ENCODE measurements at places on chromosomes 12 and 14.

DNA sequence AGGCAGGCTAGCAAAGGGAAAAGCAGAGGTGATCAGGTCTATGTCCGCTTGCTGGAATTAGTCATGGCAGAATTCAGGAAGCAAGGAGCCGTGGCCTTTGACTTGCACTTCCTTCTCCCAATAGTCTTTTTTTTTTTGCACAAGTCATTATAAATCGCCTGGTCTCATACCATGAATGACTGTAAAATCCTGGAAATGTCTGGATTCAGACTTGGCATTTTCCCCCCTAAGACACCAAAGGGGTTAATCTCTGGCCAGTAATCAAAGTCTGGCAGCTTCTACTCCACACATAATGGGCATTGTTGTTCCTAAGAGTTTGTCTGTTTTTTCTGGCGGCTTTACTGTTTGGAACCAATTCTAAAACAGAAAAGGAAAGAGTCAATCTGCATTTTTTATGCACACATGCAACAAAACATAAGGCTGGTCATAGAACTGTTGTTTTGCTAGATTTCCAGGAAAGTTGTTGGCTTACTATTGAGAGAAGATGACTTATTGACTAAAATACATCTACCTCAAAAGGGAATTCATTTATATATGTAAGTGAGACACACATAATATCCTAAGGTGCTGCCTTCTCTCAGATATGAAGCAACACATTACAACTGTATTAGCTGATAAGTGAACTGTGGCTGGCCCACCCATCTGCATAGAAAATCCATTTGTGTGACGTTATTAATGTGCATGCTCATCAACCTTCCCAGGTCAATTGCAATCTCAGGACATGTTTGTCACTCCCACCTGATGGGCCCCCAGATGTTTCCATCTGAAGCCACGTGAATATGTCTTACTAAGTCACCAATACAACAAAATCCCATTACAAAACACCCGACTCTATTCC is 157.3 kb downstream of the BTG1 start:
- no peak for DNase-seq

DNA sequence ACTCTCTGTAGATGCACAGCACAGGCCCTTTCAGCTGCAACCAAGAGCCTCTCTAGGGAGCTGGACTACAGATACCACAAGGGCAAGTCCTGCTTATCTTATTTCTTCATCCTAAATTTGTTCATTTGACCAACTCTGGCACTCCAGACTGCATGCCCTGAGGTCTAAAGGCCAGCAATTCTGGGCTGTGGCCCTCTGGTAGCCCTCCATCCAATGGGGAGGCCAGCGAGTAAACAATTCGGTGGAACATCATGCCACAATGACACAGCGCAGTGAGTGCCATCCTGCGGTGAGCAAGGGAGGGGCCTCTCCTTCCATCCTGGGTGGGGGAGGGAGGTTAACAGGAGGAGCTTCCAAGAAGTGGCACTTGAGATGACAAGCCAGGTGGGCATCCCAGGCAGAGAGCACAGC is 652 bp upstream of the SELPLG start:
- no peak for DNase-seq

DNA sequence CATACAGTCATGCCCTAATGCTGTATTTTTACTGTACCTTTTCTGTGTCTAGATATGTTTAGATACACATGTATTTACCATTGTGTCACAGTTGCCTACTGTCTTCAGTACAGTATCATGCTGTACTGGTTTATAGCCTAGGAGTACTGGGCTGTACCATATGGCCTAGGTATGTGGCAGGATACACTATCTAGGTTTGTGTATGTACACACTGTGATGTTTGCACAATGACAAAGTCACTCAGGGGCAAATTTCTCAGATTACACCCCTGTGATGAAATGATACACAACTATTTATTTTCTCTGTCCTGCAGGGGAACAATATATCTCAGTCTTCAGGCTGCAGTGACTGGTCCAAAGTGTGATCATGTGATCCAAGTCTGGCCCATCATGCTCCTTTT is 1076.1 kb downstream of the VRK1 start:
- DNase-seq = no peak

GRCh38 chr12:116954710-116955381 is 44.1 kb downstream of the FBXW8 start:
- no peak for DNase-seq

DNA sequence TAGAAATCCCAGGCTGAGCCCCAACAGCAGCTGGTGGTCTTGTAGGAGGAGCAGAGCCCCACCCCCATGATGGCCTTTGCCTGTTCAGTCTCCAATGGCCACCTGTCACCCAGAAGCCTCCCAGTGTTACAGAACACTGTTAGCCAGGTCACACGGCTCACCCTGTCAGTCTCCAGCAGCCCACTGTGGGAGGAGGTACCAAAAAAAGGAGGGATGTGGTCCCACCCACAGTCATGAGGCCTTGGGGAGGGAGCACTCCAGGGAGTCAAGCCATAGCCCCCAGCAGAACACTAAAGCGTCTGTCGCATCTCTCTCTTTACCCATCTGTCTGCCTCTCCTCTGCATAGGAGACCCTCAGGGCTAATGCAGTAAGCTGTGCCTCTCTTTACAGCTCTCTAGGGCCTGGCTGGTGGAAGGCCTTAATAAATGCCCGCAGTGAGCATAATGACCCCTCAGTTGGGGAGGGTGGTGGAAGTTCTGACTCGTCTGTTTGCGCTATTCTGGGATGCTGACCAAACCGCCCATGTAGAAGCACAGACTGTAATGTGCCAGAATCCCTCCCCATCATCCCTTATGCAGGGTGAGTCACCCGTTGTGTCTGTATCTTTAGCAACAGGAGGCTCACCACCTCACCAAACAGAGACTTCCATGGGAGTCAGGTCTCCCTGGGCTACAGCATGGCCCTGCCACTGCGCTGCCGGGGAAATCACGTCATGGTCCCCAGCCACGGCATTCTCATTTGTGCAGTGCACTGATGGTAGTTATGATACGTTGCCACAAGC is 14.6 kb downstream of the C14orf132 start:
- DNase-seq = no peak

- DNase-seq = no peak
Measured at GRCh38 chr12:79255288-79255687, 390.7 kb downstream of the SYT1 start.

DNA sequence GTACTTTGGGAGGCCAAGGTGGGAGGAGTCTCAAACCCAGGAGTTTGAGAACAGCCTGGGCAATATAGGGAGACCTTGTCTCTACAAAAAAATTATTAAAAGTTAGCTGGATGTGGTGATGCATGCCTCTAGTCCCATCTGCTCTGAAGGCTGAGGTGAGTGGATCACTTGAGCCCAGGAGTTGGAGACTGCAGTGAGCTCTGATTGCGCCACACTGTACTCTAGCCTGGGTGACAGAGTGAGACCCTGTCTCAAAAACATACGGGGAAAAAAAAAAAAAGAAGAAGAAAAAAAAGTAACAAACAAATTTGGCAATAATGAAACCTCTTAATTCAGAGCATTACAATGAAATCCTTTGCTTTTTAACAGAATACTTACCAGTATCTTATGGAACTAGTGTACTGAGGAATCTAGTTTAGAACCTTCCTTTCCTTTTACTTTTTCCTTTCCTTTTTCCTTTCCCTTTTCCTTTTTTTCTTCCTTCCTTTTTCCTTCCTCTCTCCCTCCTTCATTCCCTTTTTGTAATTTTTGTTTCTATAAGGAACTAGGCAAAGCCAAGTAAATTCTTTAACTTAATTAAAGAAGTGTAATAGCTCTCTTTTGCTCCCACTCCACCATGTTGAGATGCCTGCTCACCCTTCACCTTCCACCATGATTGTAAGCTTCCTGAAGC is 12.2 kb upstream of the CNOT2 start:
- no peak for DNase-seq

- DNase-seq = no peak
Measured at GRCh38 chr12:104582739-104583138, 126.0 kb downstream of the CHST11 start.

DNA sequence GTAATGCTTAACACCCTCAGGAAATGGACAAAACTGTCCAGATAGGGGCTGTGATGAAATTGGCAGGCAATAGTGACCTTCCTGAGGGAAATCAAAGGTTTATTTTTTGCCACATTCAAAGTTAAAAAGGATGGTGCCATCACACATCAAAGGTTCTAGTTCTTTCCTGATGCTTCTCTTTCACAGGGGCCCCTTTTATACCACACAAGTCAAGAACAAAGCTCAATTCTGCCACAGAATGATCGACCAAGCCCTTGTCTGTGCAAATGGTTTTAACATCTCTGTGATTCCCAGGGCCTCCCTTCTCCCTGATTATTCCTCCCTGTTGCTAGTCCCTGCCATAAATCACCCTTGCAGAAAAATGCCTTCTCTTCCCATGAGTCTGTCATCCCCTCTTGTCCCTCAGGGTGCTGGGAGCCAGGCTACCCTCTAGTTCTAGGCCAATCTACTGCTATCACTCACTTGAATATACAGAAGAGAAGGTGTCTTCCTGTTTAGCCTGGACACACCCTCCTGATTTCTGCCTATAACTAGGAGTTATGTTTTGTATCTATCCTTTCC is 22.7 kb downstream of the SMCO2 start:
- DNase-seq = no peak

GRCh38 chr12:4118017-4118510 is 155.5 kb upstream of the CCND2 start:
- DNase-seq = no peak

DNA sequence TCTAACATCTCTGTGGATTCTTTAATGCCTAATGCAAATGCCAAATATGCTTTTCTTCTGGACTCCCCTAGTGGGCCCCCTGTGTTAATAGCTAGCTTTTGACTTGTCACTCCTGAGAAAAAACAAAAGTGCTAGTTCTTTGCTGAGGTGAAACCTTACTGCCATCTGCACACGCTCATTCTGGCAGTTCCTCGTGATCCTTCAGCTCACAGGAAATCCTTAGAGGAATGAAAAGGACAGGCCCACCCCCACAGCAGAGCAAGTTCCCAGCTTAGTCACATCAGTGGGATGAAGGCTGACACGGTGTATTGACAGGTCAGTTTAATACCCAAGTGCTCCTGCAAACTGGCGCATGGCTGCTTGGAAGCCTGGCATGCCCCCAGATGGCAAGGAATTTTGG is 165.1 kb upstream of the ATP2B1 start:
- no peak for DNase-seq

DNA sequence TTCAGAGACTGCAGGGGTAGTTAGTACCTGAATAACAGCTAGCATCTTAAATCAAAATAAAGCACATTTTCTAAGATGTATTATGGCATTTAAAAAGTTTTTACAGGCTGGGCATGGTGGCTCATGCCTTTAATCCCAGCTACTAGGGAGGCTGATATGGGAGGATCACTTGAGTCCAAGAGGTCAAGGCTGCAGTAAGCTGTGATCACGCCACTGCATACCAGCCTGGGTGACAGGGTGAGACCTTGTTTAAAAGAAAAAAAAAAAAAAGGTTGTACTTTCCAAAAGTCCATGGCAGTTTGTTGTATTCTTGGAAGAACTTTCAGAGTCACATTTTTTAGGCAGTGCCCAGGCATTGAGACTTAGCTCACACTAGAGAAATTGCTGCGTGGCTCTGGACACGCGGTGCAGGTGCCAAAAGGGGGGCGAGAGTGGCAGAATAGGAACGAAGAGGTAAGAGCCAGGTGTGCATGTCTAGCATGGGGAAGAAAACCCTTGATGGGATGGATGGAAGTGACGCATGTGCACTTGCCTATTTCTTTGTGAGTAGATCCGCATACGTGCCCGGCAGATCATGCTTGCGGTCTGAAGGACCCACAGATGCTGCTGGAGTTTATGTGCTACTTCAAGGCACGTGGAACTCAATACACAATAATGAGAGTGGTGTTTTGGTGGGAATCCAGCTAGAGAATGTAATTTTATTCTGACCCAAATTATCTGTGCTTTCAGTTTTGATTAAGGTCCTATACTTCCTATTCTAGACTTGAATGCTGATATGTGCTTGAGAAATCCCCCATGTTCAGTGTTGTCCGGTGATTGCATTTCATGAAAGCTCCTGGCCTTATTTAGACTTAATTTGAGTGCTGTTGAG is 11.9 kb downstream of the ANKRD13A start:
- no peak for DNase-seq

DNA sequence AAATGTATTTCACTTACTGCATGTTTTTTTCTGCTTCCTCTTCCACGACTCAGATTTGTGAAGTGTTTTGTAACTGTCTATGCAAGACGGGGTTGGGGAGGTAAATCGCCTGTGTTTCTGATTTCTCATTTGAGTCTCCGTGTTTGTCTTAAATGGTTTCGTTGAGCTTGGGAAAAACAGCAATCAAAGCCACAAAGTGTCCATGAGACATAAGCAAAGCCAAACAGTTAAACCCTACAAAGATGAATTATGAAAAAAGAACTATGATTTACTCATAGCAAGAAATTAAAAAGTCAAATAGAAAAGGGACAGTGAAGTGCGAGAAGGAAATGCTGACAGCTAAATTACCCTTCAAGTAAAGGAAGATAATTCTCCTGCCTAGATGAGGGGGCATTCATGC is 164.3 kb upstream of the TMPO start:
- DNase-seq = no peak

GRCh38 chr12:109310247-109311125 is 1.4 kb upstream of the FOXN4 start:
- DNase-seq = no peak

GRCh38 chr14:60317609-60318008 is 68.6 kb downstream of the PPM1A start:
- DNase-seq = no peak

DNA sequence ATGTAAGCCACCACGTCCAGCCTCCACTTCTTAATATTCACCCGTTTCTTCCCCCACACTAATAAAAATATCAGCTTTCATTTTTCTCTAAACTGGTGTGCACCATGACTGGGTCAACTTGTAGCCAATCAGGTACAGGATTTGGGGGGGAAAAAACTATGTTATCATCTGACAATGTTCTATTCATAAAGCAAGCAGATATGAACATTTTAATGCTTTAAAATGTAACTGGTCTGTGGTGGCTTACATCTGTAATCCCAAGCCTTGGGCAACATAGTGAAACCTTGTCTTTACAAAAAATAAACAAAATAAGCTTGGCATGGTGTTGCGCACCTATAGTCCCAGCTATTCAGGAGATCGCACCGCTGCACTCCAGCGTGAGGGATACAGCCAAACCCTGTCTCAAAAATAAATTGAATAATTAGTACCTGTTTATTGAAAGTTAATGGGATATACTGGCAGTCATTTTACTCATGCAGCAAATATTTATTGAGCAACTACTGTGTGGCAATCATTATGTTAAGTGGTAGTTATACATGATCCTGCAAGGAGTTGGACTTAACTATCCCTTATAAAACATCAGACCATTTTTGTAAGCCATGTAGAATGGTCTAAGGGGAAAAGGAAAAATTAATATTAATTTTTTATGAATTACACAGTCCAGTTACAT is 15.3 kb upstream of the ITPR2 start:
- no peak for DNase-seq

DNA sequence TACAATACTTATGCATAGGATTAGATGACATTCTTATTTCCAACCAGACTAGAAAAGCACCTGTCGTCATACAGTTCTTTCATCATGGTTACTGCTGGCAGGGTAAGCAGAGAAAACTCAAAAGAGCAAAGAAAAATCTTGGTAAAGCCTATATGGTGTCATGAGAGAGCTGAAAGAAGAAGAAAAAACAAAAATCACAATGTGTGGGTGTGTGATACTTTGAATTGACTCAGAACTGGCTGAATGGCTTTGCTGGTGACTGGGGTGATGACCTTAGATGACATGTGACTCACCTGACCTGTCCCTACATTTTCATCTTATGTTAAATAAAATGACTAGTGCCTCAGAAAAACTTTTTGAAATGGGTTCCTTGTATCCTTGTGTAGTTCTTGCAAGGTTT is 278.1 kb upstream of the LMO3 start:
- no peak for DNase-seq

- DNase-seq = no peak
Measured at GRCh38 chr12:130557886-130558765, 158.0 kb downstream of the RIMBP2 start.

GRCh38 chr14:102872020-102872419 is 50.4 kb upstream of the AMN start:
- no peak for DNase-seq

Measured in activated CD8-positive, alpha-beta memory T cell treated with anti-CD3 and anti-CD28 coated beads for 1 hour (primary cell).